ENCODE measurements at places on chromosomes 2 and 18. TPM values are rescaled to one million over a fixed set of nuclear protein-coding genes. Genes with fewer than 3 reads are reported as not detected.

The ERCC3 gene
- polyA plus RNA-seq, result 41.5 TPM

The POTEJ gene
- 0.06 TPM for polyA plus RNA-seq

The RTP5 gene
- polyA plus RNA-seq, result 0.08 TPM

The ERICH2 gene
- 0.24 TPM for polyA plus RNA-seq

The MC5R gene
- 3.1 TPM for polyA plus RNA-seq

The GALNT3 gene
- 0.97 TPM for polyA plus RNA-seq

The EHBP1 gene
- polyA plus RNA-seq, result 25.7 TPM

All from forelimb muscle (tissue), 1 donor.